HCT116 (cell line): ENCODE measurements at places on chromosomes 16 and 17.
A peak's percentile ranks its signal among the peaks of the same experiment; 100 is the strongest.

DNA sequence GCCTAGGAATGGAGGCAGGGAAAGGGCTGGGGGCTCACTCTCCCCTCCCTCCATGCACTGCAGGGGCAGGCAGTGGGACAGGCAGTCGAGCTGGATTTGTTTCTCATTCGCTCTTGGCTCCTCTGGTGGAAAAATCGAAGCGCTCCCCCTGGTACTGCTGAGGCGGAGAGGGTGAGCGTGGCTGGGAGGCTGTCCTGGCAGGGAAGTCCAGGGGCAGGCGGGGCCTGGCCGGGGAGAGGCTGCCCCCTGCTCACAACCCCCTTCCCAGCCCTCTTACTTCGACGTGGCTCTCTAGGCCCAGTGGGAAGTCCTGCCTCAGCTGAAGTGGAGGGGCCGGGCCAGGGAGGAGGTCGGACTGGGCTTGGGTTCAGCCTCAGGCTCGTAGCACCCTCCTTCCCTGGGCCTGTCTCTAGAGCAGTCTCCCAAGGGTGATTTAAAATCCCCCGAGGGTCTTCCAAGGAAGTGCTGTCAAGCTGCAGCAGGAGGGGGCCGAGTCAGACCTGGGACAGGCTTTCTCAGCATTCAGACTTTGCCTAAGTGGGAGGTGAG lies 16.5 kb upstream of the TMEM92 start:
- no peak for DNase-seq
- no peaks in the 10 kb centered on the region for H3K4me1 ChIP-seq
- no peak overlapping the region for H3K4me3 ChIP-seq
- H3K27me3 ChIP-seq = no peaks in the 10 kb centered on the region
- no peak overlapping the region for H3K27ac ChIP-seq

GRCh38 chr17:57133486-57133885 lies 48.4 kb downstream of the AKAP1 start:
- no peaks in the 10 kb centered on the region for H3K27me3 ChIP-seq
- H3K4me3 ChIP-seq = no peak overlapping the region
- H3K4me1 ChIP-seq = no peaks in the 10 kb centered on the region
- H3K27ac ChIP-seq = no peak overlapping the region

- DNase-seq = no peak
- no peak overlapping the region for H3K27ac ChIP-seq
- no peaks in the 10 kb centered on the region for H3K27me3 ChIP-seq
- H3K4me1 ChIP-seq = no peaks in the 10 kb centered on the region
Measured at GRCh38 chr17:62024866-62025265, 40.2 kb downstream of the MED13 start.

DNA sequence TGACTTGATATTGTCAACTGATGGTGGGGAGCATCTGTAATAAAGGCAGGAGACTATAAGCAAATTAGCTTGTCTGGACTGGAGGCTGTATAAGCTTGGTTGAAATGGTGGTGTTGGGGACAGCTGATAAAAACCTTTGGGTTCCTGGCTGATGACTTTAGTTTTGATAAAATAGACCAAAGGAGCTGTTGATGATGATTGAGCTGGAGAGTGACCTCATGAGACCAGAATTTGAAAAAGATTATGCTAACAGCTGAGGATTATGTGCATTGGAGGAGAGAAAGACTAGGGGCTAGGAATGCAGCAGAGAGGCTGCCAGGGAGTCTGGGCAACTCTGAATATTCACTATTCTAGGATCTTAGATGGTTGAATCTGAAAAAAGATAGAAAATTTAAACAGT lies 8.7 kb upstream of the CDC27 start:
- no peak overlapping the region for H3K4me3 ChIP-seq
- DNase-seq = no peak
- no peak overlapping the region for H3K27ac ChIP-seq
- H3K4me1 ChIP-seq = no peaks in the 10 kb centered on the region
- H3K27me3 ChIP-seq = no peaks in the 10 kb centered on the region

DNA sequence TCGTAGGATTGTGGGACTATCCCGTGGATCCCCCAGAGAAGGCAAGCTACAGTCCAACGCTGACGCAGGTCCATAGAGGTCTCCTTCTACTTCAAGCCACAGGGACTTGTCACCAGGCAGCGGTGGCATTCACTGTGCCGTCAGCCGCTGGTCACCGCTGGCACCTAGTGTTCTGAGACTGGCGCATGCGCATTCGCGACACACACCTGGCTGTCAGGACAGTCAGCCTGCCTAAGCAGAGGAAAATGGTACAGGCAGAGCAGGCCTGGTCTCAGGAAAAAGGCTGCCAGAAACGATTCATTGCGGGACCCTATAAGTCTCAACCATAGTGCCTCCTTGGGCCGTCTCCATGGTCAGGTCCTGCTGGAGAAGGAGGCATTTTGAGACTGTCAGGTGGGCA lies 138.0 kb upstream of the WSB1 start:
- no peak overlapping the region for H3K27ac ChIP-seq
- no peaks in the 10 kb centered on the region for H3K36me3 ChIP-seq
- no peak overlapping the region for H3K4me3 ChIP-seq
- no peaks in the 10 kb centered on the region for H3K27me3 ChIP-seq
- H3K4me1 ChIP-seq = no peaks in the 10 kb centered on the region

DNA sequence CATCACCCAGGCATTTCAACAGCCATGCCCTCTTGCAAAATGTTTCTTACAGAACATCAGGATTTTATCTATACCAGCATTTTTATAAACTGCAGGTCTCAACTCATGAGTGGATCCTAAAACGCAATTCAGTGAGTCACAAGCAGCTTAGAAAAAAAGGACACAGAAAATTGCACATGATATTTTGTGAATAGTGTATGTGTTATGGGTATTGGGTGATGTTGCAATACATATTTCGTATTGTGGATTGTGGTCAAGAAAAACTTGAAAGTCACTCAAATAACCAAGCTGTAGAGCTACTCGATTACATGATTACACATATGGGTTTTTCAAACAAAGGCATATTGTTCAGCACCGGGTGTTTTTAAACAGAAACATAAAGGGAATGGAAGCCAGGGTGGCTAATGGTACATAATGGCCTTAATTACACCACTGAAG lies 1.4 kb downstream of the WIPI1 start:
- DNase-seq = no peak
- H3K36me3 ChIP-seq = no peaks in the 10 kb centered on the region
- H3K4me1 ChIP-seq = peaks cover 33% of the 10 kb centered on the region
- H3K4me3 ChIP-seq = peak overlapping the region; percentile 67

- peak overlapping the region; percentile 36 for H3K4me3 ChIP-seq
- no peaks in the 10 kb centered on the region for H3K36me3 ChIP-seq
- H3K4me1 ChIP-seq = peaks cover 12% of the 10 kb centered on the region; the same call in 1 of the 2 replicates
- H3K27ac ChIP-seq = no peak overlapping the region; the same call in 1 of the 2 replicates
- H3K27me3 ChIP-seq = no peaks in the 10 kb centered on the region
Measured at GRCh38 chr16:49491771-49492761, 118.5 kb downstream of the C16orf78 start.

DNA sequence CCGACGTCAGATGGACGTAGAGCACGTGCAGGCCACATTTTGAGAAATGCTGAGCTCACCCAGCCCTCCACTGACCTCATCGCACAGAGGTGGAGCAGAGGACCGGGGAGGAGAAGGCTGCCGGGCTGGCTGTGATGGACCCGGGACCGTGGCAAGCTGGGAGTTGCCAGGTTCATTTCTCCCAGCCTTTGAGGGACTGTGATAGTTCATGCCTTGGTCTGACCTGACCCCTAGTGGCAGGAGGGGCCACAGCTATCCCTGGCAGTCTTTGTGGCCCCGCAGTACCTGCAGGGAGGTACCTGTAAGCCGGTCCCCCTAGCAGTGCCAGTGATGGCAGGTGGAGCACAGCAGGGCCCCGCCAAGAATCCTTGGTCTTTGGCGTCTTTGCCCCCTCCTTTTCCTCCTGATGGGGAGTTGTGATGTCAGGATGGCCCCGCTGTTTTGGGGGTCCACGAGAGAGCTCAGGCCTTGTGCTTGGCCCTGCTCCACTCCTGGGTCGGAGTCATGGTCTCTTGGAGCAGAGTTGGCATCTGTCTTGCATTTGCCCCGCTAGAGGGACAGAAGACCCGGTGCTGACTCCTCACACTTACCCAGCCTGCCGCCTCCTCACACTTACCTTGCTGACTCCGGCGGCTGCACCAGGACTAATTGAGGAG lies 50.4 kb downstream of the OR1D5 start:
- H3K27ac ChIP-seq = no peak overlapping the region
- H3K36me3 ChIP-seq = peaks cover 21% of the 10 kb centered on the region
- H3K4me3 ChIP-seq = no peak overlapping the region

- peak overlapping the region; percentile 2; the same call in 1 of the 2 replicates for H3K27ac ChIP-seq
- H3K4me1 ChIP-seq = peaks cover 15% of the 10 kb centered on the region
- H3K36me3 ChIP-seq = no peaks in the 10 kb centered on the region
- no peak overlapping the region for H3K4me3 ChIP-seq
Measured at GRCh38 chr17:75601057-75601987, 13.7 kb downstream of the MYO15B start.

DNA sequence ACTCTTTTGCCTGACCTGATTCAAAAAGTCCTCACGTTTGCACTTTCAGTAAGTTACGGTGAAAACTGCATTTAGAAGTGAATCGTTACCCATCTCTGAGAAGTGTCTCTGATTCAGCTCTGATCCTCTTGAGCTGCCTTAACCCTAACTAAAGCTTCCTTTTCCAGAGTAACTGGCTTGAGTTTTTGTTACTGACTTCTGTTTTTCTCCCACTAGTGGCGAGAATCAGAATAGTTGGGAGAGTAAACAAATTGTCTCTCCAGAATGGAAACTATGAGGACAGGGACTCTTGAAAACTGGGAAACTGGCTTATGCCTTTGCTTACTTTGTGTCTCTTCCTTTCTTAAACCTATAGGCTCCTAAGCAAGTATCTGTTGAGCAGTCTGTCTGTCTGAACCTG lies 31.3 kb upstream of the KPNB1 start:
- peaks cover 34% of the 10 kb centered on the region for H3K36me3 ChIP-seq
- H3K4me3 ChIP-seq = no peak overlapping the region
- peaks cover 32% of the 10 kb centered on the region for H3K4me1 ChIP-seq
- H3K27me3 ChIP-seq = no peaks in the 10 kb centered on the region
- DNase-seq = peak; percentile 23

GRCh38 chr17:279331-279730 lies 73.3 kb downstream of the RPH3AL start:
- H3K27me3 ChIP-seq = no peaks in the 10 kb centered on the region
- H3K27ac ChIP-seq = no peak overlapping the region
- H3K4me1 ChIP-seq = no peaks in the 10 kb centered on the region
- no peak for DNase-seq
- no peak overlapping the region for H3K4me3 ChIP-seq

DNA sequence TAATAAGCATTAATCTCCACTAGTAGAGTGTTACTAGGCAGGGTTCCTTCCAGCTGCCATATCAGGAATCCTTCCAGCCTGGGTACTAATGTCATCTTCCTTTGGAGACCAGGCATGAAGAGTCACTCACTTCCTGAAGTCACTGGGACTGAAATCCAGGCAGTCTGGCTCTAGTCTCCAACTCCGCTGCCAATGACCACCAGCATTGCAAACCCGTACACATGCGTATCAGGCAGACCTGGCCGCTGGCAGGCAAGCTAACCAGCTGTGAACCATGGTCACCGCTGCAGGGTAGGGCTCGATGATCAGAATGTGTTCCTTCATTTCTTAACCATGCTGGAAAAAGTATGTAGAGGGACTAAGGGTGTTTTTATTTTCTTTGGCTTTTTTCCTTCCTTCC lies 255.5 kb downstream of the CDH13 start:
- no peaks in the 10 kb centered on the region for H3K27me3 ChIP-seq
- no peaks in the 10 kb centered on the region for H3K4me1 ChIP-seq
- H3K4me3 ChIP-seq = no peak overlapping the region
- no peak for DNase-seq

DNA sequence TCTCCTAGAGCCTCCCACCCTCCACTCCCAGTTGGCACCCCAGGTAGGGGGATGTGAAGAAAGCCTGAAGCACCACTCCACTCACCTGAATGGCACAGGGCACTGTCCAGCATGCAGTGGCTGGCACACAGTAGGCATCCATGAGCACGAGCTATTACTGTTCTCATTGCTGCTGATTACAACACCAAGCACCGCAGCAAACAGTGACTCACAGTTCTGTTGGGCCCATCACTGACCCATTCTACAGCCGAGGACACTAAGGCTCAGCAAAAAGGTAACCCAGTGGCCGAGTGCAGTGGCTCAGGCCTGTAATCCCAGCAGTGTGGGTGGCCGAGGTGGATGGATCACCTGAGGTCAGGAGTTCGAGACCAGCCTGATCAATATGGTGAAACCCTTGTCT lies 2.7 kb downstream of the ZSCAN10 start:
- H3K36me3 ChIP-seq = no peaks in the 10 kb centered on the region
- DNase-seq = no peak
- H3K27ac ChIP-seq = no peak overlapping the region

DNA sequence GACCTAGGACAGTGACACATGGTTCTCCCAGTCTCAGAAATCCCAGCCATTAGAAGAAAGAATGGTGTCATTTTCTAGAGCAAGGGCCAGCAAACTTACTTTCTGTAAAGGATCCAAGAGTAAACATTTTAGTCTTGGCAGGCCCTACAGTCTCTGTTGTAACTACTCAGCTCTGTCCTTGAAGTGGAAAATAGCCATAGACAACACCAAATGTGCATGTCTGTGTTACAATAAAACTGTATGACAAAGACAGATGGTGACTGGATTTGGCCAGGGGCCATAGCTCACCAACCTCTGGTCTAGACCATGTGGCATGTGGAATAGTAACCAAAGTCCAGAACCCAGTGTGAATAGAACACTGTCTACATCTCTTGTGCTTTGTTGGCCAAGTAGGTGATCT lies 286.5 kb downstream of the HS3ST4 start:
- H3K36me3 ChIP-seq = no peaks in the 10 kb centered on the region
- DNase-seq = no peak
- no peaks in the 10 kb centered on the region for H3K4me1 ChIP-seq
- no peaks in the 10 kb centered on the region for H3K27me3 ChIP-seq
- H3K27ac ChIP-seq = no peak overlapping the region

DNA sequence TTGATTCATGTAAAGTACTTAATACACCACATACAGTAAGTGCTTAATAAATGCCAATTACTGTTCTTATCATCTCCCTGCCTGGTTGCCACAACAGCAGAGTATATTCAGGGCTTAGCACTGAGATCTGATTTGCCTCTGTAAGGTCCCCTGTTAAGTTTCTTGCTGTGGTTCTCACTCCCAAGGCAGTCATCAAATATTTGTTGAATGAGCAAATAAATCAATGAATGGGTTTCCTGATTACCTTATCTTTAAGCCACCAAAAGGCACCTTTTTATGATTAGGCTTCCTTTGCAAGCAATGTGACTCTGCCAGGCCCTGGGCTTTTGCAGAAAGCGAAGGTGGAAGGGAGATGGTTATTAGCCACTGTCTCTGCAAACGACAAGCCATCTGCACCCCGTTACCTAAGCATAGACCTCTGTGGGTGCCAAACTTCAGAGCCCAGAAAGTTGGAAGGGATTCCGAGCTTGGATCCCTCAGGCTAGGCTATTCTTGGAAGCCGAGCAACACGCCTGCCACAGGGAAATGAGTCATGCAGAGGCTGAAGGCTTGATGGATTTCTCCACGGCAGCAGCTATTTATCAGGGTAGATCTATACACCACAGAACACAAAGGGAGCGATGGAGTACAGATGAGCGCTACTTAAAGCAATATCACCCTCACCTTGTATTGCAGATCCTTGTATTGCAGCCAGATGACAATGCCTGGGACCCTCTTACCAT lies 102.0 kb downstream of the GRIN2A start:
- no peaks in the 10 kb centered on the region for H3K36me3 ChIP-seq
- peaks cover 26% of the 10 kb centered on the region; the same call in 1 of the 2 replicates for H3K27me3 ChIP-seq
- no peak overlapping the region for H3K27ac ChIP-seq
